ENCODE measurements at places on chromosomes 2 and 18.
A peak's percentile ranks its signal among the peaks of the same experiment; 100 is the strongest.

GRCh38 chr2:231961349-231962166 lies at the start of gene DIS3L2:
DIS3L2 (plus strand) TSS chr2:231961713; CDS start chr2:232014928, 53,215 bp downstream.
- peak; percentile 86 for DNase-seq

DNA sequence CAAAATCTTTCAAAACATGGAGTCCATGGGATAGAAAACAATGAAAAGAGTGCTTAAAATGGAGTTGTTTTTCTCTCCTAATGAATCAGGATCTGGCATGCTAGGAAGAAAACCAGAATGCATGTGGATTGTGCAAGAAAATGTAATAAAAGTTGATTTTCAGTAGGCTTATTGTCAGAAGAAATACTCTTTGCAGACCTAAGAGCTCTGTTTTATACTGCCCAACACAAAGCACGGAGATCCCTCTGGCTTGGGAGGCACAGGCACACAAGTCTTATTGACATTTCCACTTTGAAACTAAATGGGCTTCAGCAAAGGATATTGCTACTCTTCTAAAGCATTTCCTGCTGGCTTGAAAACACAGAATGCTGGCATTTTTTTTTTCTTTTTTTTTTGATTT lies 15.5 kb upstream of the DAPL1 start:
- DNase-seq = peak; percentile 27

DNA sequence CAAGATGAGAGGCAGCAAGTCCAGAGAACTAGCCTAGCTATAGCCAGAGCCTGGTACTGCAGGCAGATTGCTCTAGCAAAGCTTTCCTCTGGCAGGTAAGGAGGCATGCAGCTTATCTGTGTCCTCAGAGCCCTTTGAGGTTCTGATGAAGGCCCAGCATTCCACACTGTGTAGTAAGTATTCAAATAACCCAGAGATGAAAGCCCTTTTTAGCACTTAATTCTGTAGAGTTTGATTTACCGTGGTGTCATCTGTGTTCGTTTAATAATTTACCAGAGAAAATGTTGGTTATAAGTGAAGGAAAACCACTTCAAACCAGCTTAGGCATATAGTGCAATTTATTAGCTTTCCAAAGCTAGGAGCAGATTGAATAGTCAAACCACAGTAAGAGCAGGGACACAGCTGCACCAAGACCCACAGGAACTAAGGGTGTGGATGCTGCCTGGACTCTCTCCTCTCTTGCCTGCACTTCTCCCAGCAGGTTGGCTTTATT lies 226.6 kb downstream of the BABAM2 start:
- DNase-seq = no peak

DNA sequence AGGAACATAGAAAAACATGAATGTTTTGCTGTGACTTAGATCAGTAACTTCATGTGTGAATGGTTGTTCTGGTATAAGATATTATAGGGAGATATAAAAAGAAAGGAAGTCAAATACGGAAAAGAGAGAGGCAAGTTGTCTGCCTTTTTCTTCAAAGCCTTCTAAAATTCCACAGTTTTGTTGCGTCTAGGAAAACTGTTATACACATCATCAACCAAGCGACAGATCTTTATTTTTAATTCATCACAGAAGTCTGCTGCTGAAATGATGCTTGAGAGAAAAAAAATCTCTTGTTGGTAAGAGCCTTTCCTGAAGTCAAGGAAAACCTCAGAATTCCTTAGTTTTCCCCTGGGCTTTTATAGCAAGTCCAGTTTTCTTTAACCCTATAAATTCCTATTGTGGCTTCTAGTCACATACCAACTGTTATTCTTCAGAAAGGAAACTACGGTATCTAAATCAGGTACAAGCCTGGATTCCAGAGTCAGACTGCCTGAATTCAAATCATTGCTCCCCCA lies 36.3 kb upstream of the TANC1 start:
- peak; percentile 50 for DNase-seq

DNA sequence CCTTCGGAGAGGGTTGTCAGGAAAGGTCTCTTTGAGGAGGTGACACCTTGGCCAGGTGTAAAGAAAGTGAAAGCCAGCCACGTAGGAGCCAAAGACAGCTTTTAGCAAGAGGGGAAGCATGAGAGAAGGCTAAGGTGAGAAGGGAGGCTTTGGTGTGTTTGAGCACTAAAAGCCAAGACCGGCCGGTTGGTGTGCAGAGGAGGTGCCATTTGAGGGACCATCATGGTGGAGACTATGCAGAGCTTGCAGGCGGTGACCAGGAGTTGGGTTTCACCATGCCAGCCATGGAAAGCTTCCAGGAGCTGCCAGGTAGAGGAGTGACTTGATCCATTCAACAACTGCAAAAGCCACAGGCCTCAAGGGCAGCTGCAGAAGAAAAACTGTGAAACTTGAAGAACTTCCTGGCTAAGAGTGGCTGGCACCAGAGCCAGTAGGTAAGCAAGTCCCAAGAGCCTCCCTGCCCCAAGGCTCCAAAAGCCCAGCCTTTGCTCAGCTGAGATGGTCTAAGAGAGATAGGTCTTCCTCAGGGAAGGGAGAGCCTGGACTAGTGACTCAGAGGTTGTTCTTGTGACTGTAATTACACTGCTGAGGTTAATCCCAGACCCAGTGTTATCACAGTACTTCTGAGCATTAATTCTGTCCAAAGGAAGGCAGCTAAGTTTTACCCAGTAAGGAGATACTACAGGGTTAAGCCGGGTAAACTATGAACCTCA lies 319.0 kb downstream of the BCL11A start:
- DNase-seq = no peak

Data from cardiac fibroblast (primary cell).